ENCODE measurements at places on chromosomes 4 and X.

DNA sequence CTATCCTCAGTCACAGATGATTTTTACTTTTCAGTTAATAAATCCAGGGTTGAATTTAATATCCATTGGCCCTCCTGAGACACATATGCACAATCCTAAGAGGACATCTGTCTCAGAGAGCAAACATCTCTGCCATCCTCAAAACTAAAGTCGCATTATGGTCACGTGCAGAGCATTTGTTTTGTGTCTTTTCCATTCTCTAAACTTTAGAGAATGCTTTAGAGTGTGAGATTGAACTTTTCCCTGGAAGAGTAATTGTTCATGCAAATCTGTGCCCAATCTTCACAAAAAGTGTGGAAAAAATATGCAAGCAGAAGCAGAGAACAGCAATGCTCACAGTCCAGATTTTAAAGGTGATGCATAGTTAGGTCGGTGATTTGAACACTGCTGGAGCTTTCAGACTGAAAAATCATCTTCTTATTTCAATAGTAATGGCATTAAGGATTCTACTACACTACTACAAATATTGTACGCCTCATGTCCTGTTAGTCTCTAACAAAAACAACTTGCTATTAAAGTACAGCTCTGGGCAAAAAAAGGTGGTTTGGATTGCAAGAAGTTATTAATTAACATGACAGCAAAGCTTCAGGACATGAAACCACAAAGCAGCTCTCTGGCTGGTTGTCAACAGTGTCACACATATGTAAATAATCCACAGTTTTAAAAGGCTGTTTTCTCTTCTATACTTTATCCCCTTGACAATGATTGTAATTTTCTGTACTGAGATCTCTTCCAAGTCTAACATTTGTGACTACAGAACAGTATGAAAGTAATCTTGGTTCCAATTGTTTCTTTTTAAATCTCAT lies 19.9 kb downstream of the DCHS2 start:
- no peak for DNase-seq

DNA sequence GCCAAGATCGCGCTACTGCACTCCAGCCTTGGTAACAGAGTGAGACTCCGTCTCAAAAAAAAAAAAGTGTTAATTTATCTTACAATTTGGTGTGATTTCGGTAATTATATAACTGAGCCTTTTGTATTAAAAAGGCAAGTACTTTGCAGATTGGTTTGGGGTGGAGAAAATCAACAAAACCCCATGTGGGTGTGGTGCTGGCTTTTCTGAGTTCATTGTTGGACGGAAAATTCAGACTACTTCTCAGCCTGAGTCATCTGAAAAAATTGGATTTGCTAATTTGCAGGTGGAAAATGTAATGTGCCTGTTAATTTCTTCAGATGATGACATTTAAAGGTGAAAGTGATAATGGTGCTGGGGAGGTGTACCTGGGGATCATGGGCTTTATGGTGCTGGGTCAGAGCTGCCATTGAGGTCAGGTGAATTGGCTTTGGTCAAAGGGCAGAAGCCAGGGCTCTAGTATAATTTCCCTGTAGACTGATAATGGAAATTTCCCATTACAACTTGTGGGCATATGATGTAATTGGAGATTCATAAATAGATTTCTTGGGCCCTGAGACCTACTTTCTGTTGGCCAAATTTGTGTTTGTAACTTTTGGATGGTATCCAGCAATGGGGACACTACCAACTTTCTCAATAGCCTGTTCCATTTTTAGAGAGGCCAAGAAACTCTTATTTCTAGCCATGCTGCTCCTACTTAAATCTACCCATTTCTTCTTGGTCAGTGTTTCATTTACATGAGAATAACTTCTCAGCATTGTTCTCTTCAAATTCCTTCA lies 74.3 kb upstream of the TEX13D start:
- no peak for DNase-seq

- no peak for DNase-seq
Observed at GRCh38 chr4:28082686-28083390, 1222.2 kb downstream of the STIM2 start.

- no peak for DNase-seq
Observed at GRCh38 chr4:140807491-140808252, 51.5 kb upstream of the TBC1D9 start.
